ENCODE measurements at places on chromosomes 7 and 10.

DNA sequence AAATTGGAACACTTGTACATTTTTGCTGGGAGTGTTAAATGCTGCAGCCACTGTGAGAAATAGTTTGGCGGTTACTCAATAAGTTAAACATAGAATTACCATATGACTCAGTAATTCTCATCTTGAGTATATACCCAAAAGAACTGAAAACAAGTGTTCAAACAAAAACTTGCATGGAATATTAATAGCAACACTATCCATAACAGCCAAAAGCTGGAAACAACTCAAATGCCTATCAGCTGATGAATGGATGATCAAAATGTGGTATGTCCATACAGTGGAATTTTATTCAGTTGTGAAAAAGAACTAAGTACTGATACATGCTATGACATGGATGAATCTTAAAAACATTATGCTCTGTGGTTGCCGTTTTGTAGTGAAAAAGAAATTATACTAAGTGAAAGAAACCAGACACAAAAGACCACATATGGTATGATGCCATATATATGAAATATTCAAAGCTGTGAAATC is 63.0 kb upstream of the SP4 start:
- no peak for DNase-seq

GRCh38 chr7:80439894-80440821 is 71.7 kb downstream of the GNAT3 start:
- no peak for DNase-seq

GRCh38 chr10:110827875-110828274 is 43.9 kb upstream of the PDCD4 start:
- DNase-seq = no peak

- DNase-seq = peak; percentile 29
Observed at GRCh38 chr7:23712368-23713284, 2.6 kb downstream of the STK31 start.

DNA sequence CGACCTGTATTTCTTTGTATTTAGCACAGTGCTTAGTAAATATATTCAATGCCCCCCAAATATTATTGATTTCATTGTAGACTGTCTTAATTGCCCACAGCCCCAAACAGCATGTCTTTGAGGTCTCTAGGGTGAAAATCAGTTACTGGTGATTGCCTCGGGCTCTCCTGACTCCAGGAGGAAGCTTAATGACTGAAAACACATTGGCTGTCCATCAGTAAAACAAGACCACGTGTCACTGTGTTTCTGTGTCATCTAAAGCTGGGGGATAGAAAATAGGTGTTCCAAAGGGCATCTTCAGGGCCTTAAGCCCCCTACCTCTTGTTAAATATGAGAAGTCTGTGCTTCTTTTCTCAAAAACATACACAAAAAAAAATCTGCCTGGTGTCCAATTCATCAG is 67.9 kb downstream of the CACNA2D1 start:
- DNase-seq = no peak

Data from DMS 273 treated with DMSO at 0.1 percent for 48 hours (cell line).